Stimulated activated CD8-positive, alpha-beta memory T cell treated with anti-CD3 and anti-CD28 coated beads, Interleukin-7, amount 100 ng/mL, for 1 hour (primary cell): ENCODE measurements at places on chromosomes 4 and X.

GRCh38 chrX:72313707-72314641, 8.3 kb upstream of the CITED1 start:
- DNase-seq = no peak

DNA sequence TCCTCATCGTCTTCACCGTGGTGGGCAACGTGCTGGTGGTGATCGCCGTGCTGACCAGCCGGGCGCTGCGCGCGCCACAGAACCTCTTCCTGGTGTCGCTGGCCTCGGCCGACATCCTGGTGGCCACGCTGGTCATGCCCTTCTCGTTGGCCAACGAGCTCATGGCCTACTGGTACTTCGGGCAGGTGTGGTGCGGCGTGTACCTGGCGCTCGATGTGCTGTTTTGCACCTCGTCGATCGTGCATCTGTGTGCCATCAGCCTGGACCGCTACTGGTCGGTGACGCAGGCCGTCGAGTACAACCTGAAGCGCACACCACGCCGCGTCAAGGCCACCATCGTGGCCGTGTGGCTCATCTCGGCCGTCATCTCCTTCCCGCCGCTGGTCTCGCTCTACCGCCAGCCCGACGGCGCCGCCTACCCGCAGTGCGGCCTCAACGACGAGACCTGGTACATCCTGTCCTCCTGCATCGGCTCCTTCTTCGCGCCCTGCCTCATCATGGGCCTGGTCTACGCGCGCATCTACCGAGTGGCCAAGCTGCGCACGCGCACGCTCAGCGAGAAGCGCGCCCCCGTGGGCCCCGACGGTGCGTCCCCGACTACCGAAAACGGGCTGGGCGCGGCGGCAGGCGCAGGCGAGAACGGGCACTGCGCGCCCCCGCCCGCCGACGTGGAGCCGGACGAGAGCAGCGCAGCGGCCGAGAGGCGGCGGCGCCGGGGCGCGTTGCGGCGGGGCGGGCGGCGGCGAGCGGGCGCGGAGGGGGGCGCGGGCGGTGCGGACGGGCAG, 792 bp downstream of the ADRA2C start:
- DNase-seq = no peak

DNA sequence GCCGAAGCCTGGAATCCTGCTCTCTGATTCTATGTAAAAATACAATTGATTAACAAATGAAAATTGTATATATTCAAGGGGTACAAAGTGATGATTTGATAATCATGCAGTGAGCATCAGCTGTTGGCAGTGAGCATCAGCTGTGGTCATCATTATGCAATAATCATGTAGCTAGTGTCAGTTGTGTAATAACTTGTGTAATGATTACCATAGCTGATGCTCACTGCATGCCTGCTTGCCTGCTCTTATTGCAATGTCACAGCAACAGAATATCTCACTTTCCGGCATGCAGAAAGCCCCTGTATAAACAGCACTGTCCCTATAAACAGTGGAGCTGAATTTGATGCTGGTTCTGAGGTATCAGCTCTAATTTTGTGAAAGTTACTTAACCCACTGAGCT, 46.8 kb downstream of the SULT1B1 start:
- no peak for DNase-seq

DNA sequence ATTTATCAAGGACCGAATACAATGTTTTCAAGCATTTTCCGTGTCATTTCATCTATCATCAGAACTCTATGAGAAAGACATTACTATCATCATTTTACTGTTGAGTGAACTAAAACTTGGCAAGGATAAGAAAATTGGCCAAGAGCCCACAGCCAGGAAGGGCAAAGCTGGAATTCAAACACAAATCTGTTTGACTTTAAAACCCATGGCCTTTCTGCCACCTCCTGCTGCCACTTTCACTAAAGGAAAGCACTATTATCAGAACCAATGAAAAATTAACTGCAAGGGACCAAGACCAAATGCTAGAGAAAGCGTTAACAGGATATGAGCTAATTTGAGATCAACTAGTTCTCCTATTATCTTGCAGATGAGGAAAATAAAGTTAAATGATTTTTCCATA, 2759.2 kb downstream of the ARAP2 start:
- DNase-seq = no peak
